Right hindlimb (tissue), 1 donor: ENCODE measurements at places on chromosomes 6 and 20.

- DNase-seq, result no peak
Measured at GRCh38 chr6:156601152-156602065, 175.8 kb upstream of the ARID1B start.

- DNase-seq, result peak; percentile 36
Measured at GRCh38 chr20:856361-856775, 22.9 kb downstream of the FAM110A start.

GRCh38 chr6:455006-455585, 63.5 kb downstream of the IRF4 start:
- no peak for DNase-seq

GRCh38 chr6:111725446-111726112, 119.9 kb upstream of the TRAF3IP2 start:
- peak; percentile 71 for DNase-seq

DNA sequence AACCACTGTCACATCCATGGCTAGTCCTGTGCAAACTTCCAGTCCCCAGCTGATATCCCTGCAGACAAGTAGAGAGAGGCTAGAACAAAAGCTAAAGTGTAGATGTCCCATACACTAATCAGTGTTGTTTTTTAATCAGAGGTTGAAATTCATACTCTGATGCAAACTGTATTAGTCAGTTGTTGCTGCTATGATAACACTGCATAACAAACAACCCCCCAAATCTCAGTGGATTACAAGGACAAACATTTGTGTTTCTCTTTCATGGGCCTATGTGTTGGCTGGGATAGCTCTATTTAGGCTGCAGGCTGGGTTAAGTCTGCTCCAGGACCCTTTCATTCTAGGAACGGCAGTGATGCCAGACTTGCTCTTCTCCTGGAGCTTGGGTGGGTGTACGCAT, 26.8 kb downstream of the BNIP5 start:
- DNase-seq, result no peak

DNA sequence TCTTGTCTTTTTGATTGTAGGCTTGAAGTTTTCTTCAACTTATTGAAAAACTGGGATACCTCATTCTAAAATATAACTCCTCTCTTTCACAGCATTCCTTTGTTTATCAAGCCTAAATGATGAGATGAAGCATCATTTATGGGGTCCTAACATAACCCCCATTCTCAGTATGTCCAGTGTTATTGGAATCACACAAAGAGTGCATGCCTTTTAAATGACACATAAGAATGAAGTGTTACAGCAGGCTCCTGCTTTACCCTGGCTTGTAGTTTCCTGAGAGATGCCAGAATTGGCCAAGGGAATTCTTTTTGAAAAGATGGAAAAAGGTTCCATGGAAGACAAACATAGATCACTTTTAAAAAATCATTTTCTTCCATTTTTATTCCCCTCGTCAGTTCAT, 502.4 kb downstream of the BCKDHB start:
- no peak for DNase-seq

DNA sequence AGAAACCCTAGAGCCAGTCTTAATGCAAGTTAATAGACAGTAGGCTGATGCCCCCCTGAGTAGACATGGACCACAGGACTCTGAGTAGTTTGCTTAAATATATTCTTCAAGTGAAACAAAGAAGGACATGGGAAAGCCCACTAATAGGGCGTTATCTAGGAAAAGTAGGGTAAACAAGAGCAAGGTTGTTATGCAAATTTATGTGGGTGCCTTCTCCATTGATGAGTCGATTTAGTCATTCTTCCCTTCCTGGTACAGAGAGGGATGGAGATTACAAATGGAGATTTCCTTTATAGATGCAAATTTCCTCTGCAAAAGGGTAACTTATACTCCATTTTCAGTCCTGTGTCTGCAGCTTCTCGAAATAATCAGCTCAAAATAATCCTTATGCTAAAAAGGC, 262.0 kb downstream of the CD83 start:
- no peak for DNase-seq

DNA sequence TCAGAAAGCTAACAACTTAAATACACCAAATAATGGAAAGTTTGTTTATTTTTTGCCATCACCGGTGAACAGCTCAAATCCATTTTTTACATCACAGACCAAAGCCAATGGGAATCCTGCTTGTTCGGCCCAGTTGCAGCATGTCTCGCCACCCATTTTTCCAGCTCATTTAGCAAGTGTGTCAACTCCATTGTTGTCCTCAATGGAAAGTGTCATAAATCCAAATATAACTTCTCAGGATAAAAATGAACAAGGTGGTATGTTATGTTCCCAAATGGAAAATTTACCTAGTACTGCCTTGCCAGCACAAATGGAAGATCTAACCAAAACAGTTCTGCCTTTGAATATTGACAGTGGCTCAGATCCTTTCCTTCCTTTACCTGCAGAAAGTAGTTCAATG, 65.3 kb upstream of the SMIM8 start:
- no peak for DNase-seq

GRCh38 chr20:63940071-63940471, 16.1 kb downstream of the UCKL1 start:
- peak; percentile 18 for DNase-seq

- DNase-seq, result no peak
Measured at GRCh38 chr6:39128106-39128505, 13.1 kb upstream of the SAYSD1 start.

DNA sequence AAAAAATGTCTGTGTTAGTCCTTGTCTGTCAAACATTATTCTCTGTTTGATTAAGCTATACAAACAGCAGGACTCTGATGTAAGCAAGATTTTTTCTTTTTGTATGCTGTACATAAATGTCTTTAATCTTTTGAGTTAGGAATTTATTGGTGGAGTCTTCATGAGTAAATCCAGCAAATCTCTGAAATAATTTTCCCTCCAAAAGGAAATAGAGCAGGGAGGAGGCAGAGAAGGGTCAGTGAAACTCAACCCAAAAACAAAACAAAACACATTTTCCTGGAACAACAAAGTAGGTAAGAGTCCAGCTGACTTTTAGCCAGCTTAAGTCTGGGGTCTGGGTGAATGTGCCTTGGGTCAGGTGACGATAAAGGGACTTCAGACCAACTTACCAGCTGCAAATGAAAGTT, 113.7 kb downstream of the FOXA2 start:
- DNase-seq, result no peak

DNA sequence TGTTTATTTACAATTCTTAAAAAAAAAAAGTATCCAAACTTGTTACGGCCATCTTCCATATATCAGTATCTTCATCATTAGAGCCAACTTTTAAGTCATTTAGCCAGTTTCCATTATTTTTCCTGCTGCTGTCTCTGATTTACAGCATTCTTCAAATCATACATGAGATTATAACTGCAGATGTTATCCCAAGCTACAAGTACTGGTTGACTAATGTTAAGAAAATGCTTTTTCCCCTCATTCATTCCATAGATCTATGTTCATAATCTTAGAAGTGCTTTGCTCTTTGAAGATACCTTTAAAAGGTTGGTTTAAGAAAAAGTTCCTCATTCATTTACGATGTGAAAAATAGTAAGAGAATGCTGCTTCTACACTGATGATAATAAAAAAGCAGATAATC, 158.7 kb downstream of the RNGTT start:
- no peak for DNase-seq

GRCh38 chr20:46523696-46524328, 10.5 kb upstream of the ZNF334 start:
- DNase-seq, result no peak

GRCh38 chr6:4545893-4546292, 230.3 kb upstream of the CDYL start:
- no peak for DNase-seq

DNA sequence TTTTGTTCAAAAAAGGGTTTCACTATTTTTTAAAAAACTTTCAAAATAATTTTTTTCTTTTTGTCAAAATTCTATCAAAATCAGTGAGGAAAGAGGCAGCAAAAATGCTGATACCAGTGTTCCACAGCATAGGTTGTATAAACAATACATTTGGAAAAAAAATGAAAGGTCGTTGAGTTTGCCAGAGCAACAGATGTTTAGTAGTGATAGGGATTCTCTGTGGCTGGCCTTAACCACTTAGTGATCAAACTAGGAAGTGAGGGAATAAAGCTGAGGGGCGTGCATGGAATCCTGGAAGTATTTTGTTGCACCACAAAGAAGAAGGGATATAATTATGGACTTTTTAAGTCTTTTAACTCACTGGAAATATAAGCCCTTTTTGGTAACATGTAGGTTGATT, 555.3 kb upstream of the CHD6 start:
- no peak for DNase-seq

GRCh38 chr6:22327881-22328280, 31.0 kb upstream of the PRL start:
- no peak for DNase-seq

GRCh38 chr20:14341801-14342200, 4.4 kb upstream of the FLRT3 start:
- DNase-seq, result no peak

DNA sequence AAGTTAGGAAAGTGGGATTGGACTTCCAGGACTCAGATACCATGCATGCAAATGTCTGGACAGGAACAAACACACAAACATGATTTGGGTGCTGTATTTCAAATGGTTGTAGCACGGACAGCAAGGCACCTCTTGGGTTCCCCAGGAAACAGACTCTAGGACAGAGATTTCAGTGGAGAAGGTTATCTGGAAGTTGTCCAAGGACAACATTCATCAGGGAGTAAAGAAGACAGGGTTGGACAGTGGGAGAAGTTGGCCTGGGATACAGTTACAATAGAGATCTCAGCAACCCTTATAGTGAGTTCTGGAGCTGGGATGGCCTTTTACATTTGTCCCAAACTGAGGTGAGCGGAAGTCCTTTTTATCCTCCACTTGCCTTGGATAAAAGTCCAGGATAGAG, 19.8 kb upstream of the TINAG start:
- DNase-seq, result no peak

DNA sequence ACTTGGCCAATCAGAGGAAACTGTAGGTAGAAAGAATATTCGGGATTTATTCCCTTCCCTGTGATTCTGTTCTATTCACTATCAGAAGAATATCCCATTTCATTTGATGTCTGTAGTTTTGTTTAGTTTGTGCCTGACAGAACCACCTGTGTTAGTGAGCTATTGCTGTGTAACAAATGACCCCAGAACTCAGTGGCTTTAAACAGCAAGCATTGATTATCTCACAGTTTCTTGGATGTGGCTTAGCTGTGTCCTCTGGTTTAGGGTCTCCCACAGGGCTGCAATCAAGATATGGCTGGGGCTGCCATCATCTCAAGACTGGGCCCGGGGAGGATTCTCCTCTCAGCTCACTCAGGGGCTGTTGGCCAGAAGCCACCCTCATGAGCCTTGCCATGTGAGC, 143.7 kb downstream of the ZDHHC14 start:
- no peak for DNase-seq

GRCh38 chr6:150266963-150267685, 101.7 kb upstream of the IYD start:
- no peak for DNase-seq

DNA sequence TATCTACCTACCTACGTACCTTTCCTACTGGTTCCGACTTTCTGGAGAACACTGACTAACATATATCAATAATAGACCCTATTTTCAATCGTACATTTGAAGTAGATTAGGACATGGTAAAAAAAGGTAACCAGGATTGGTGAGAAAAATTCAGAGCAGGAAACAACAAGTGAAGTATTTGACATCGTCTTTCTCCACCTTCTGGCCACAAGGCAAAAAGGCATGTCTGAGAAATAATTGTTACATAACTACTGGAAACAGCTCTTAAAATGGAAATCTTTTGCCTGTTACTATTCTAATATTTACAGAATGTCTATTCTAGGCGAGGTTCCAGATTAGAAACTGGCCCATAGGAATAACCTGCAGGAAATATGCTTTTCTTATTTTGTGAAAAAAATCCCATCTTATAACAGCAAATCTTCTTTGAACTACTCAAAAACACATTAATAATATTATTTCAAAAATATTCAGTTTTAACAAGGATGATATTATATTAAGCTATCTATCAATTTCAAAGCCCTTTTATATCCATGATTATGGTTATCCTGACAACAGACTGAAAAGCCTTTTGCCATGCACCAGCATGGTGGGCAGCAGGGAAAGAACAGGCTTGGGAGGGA, 80.8 kb downstream of the RCAN2 start:
- peak; percentile 49 for DNase-seq

DNA sequence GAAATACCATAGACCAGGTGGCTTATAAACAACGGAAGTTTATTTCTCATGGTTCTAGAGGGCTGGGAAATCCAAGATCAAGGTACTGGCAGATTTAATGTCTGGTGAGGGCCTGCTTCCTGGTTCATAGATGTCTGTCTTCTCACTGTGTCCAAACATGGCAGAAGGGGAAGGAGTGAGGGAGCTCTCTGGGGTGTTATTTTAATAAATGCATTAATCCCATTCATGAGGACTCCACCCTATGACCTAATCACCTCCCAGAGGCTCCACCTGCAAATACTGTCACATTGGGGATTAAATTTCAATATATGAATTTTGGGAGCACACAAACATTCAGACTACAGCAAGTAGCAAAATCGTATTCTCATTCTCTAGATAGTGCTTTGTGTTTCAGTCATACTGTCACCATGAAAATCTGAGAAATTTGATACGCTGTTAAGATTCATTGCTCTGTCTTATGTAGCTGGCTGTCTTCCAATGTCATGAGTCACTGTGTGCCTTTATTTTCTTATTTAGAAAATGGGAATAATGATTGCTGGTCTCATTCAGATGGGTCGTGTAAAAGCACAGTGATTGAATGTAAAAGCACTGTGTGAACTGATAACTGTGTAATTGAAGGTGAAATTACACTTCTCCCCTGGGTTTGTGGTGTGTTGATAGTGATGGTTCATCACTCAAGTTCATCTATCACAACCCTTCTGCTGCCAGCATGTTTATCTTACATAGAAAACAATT, 8.9 kb upstream of the ERVFRD-1 start:
- DNase-seq, result no peak

GRCh38 chr6:168194732-168195567, 115.9 kb upstream of the FRMD1 start:
- DNase-seq, result no peak

DNA sequence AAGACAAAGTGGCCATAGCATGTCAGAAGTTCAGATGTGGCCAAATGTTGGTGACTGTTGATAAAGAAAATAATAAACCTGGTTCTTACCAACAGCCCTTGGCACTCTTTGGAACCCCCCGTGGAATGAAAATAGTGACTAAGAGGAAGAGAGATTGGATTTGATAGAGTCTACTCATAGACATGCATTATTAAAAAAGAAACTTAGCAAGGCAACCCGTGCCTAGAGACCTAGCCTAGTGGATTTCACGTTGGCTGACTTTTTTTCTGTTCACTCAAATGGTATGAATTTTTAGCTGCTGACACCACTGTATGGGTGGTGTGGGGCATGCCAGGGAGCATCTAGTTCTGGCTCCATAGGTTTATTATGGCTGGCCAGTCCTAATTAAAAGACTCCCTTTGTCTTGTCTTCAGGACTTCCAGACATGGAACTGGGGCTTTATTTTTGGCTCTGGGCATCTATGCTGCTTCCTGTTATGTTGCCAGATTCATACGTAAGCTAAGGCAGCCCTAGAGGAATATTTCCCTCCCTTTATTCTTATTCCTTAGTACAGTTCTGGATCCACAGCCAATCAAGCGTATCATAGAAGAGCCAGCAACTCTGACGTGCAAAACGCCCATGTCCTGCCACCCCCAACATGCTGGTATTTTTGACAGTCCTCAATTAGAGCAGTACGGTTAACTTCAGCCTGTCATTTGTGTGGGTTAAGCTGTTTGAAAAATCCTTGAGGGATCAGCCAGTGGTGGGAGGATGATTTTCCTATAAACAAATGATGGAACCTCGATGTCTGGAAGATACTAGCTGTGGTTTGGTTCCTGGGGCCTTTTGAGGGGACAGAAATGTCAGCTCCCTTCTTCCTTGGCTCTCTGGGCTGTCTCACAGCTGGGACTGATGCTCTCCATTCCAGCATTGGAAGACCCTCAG, 127.5 kb downstream of the ISM1 start:
- peak; percentile 55 for DNase-seq

- DNase-seq, result no peak
Measured at GRCh38 chr6:121573481-121573880, 138.0 kb downstream of the GJA1 start.
